ENCODE measurements at places on chromosomes 7 and 10. TPM values are rescaled to one million over a fixed set of nuclear protein-coding genes. Genes with fewer than 3 reads are reported as not detected.

DNA sequence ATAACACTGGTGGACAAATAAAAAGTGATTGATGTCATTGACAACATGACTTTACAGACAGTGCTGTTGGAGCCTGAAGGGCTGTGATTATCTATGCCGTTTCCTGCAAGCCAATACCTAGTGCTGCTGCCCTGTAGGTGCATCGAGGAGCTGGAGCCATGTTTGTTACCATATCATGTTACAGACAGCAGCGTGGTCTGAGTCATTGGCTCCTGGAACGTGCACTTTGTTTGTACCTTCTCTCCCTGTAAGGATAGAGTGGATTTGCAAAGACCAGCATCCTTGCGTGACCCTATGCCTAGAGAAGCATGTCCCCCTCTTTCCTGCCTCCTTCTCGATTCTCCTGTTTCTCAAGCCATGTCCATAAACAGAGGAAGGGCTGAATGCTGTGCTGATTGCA, 597.2 kb downstream of the TYW1 start:
- no peak for DNase-seq

GRCh38 chr7:137717811-137718271, 128.9 kb downstream of the DGKI start:
- no peak for DNase-seq

DNA sequence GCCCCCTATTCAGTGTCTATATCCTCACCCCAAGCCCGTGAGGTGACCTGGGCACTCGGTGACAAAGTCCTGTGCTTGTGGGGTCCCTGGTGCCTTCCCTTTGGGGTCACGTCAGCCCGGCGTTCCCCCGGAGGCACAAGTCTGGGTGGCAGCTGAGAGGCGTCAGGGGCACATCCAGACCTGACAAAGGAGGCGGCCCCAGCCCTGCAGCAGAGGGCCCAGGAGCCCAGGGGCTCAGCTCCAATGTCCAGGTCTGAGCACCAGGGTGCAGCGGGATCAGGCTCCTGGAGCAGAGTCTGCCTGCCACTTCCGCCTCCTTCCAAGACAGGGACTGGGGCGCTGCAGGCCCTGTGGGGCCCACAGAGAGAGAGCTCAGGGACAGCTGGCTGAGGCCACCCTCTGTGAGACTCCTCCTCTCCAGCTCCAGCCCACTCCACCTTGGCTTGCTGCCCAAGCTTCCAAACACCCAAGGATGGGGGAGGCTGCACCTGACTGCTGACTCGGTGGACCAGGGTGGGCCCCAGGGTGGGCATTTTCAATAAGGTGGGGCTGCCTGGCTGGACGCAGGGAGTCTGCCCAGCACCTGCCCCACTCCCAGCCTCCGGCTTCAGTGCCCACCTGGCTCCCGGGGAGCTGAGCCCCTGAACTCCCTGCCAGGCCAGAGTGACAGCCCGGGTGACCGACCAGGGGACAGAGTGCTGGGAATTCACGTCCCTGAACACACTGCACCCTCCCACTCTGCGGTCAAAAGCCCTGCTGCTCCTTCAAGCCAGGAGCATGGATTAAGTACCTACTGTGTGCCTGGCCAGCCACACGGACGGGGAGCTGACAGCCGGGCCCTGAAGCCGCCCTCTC, 1.0 kb upstream of the KNDC1 start:
- DNase-seq = no peak

- DNase-seq = no peak
Observed at GRCh38 chr7:129037585-129037984, 17.3 kb downstream of the TNPO3 start.

GRCh38 chr7:71695186-71695585, 563.2 kb downstream of the GALNT17 start:
- DNase-seq = no peak

DNA sequence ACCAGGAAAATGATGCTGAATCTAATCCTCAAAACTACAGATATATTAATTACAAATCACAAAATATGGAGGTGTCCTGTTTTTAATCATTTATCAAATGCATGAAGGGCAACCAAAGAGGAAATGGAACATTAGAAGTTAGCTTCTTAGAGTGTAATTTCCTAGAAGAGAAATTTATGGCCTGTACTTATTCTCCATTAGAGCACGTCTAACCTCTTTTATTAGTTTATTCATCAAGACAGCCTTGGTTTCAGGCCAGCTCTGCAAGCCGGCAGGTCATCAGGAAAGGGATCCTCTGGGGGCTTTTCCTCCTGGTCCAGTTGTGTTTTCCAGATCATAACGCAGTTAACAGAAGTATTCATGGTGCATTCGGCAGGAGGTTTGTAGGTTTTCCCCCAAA, 517.6 kb downstream of the KCNMA1 start:
- no peak for DNase-seq

DNA sequence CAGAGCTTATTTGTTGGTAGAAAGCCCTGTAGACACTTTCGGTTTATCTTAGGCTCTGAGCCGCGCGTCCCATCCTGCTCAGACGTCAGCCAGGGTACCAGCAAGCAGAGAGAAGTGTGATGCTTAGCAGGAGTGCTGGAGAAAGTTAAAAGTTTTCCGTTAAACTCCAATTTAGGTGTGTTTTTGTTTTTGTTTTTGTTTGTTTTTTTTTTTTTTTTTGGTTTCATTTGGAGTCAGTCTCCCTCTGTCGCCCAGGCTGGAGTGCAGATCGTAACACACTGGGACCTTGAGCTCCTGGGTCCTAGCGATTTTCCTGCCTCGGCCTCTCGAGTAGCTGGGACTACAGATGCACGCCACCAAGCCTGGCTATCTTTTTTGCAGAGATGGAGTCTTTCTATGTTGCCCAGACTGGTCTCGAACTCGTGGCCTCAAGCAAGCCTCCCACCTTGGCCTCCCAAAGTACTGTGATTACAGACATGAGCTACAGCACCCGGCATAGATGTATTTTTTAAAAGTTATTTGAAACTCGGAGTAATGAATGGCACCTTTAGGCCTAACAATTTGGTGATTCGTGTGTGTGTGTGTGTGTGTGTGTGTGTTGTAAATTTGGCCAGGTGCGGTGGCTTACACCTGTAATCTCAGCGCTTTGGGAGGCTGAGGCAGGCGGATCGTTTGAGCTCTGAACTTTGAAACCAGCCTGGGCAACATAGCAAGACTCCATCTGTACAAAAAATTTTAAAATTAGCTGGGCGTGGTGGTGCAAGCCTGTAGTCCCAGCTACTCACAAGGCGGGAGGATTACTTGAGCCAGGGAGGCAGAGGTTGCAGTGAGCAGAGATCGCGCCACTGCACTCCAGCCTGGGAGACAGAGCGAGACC, 1.3 kb upstream of the HIP1 start:
- no peak for DNase-seq

GRCh38 chr10:116209781-116210180, 63.2 kb downstream of the GFRA1 start:
- DNase-seq = no peak

DNA sequence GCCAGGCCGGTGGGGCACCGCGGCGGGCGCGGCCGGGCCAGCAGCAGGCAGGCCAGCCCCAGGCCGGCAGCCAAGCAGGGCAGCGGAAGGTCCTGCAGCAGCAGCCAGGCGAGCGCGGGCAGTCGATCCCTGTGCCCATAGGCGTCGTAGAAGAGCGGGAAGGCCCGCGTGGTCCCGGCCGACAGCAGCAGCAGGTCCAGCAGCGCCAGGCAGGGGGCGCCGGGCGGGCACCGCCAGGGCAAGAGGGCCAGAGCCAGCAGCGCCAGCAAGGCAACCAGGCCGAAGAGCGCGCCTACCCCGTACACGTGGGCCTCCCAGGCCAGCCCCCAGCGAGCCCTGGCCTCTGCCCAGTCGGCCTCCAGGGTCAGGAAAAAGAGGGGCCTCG, 8.4 kb upstream of the RBM28 start:
- DNase-seq = no peak

Gene UTF1
- not detected for total RNA-seq

Gene NPC1L1
- total RNA-seq = 0.30 TPM

Gene GIMAP8
- total RNA-seq = 5.4 TPM

Gene INA
- 0.99 TPM for total RNA-seq

Gene JCAD
- total RNA-seq = 17.2 TPM

All from skin of body (tissue), 3 donors.